Esophagus muscularis mucosa (tissue), 4 donors: ENCODE measurements at places on chromosomes 3 and 15. TPM values are rescaled to one million over a fixed set of nuclear protein-coding genes. Genes with fewer than 3 reads are reported as not detected.

Gene ELL3
- total RNA-seq, result 7.7 TPM

Gene MASP1
- total RNA-seq, result 3.3 TPM

Gene ACKR2
- total RNA-seq, result 15.9 TPM

Gene AHSG
- not detected for total RNA-seq

DNA sequence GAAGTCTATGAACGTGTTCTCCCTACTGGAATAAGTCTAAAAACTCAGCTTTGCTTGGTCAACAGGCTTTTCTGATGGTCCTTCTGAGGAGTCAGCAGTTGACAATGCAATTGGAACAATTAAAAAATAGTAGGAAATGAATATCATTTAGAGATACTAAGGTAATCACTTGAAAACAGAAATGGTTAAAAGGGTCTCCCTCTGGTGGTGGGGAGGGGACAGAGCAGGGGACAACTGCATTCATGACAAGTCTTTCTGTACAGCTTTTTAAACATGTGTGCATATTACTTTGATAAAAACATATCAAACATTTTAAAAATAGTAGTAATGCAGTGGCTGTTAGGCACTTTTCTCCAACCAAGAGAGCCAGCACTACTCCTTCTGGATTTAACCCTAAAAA lies 119.9 kb upstream of the FHIT start:
- DNase-seq, result no peak

DNA sequence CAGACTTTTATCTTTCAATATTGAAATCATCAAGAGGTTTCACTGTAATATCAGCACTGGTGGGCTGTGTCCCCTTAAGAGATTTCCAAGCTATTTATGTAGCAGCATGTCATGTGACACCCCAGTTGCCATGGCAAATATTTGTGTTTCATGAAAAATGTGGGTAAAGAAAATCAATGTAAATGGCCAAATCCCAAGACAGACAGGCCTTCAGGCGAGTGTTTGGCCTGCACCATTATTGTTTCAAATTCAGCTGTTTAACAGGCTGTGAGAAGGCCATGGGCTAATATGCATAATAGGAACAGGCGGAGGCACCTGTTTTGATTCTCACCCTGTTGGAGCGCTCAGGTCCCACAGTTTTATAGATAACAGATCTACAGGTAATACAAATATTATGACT lies 104.2 kb downstream of the IQCH start:
- DNase-seq, result no peak

GRCh38 chr3:131925571-131925970 lies 109.2 kb downstream of the CPNE4 start:
- no peak for DNase-seq

GRCh38 chr3:170918715-170919114 lies 10.3 kb upstream of the EIF5A2 start:
- no peak for DNase-seq

DNA sequence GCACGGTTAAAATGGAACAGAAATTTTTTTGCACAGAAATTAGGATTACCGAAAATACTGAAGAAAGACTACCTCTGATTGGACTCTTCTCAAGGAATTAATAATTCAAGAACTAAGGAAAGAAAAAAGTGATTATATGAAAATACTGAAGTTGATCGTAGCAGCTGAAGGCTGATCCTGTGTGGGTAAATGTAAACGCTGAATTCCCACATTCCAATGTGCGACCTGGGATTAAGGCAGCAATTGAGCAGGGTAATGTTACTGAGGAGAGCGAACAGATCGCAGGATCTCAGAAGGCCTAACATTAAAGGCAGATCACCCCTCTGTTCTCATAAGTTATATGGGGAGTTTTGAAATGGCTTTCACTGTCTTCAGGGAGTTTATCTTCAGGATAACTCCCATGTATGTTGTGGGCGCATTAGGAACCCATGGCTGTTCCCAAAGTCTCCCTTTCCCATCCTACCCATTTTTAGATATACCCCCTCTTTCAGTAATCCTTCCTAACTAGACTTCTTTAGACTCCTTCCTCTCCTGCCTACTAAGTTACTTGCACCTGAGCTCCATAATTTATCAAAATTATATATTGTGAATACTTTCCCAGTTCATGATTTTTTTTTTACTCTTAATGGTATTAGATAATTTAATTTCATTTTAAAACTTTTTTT lies 1.0 kb upstream of the UBL7 start:
- no peak for DNase-seq

DNA sequence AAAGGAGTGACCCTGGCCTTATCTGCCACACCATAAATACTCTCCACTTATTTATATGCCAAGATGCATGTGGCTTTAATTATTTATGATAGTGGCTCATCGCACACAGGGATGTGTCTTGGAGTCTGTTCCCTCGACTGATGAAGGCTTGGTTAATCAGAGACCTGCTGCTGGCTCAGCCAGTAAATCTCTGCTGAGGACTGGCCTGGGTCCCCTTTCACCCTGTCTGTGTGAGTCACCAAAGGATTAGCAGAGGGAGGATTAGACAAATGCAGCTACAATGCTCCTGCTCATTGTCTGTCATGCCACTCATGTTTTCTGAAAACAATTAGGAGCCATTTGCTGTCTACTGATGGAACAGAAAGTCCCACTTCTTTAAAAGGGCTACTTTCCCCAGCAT lies 226.8 kb downstream of the NTRK3 start:
- no peak for DNase-seq

GRCh38 chr3:39448506-39449233 lies 18.8 kb upstream of the MOBP start:
- no peak for DNase-seq

GRCh38 chr3:111582120-111582474 lies 13.0 kb downstream of the ZBED2 start:
- no peak for DNase-seq

- peak; percentile 21 for DNase-seq
Measured at GRCh38 chr15:96276438-96277210, 53.9 kb upstream of the NR2F2 start.

GRCh38 chr3:33858131-33858530 lies 59.7 kb downstream of the PDCD6IP start:
- no peak for DNase-seq
